GM12865 (cell line): ENCODE measurements at places on chromosomes 1 and 21.

GRCh38 chr1:27687906-27688305 is 15.9 kb upstream of the IFI6 start:
- no peak for DNase-seq

DNA sequence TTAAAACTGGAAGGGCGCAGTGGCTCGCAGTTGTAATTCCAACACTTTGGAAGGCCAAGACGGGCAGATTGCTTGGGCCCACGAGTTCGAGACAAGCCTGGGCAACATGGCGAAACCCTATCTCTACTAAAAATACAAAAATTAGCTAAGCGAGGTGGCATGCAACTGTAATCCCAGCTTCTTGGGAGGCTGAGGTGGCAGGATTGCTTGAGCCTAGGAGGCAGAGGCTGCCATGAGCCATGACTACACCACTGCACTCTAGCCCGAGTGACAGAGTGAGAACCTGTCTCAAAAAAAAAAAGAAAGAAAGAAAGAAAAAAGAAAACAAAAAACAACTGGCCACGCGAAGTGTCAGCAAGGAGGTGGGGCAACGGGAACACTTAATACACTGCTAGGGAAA is 6.3 kb downstream of the UBE2G2 start:
- DNase-seq, result no peak

DNA sequence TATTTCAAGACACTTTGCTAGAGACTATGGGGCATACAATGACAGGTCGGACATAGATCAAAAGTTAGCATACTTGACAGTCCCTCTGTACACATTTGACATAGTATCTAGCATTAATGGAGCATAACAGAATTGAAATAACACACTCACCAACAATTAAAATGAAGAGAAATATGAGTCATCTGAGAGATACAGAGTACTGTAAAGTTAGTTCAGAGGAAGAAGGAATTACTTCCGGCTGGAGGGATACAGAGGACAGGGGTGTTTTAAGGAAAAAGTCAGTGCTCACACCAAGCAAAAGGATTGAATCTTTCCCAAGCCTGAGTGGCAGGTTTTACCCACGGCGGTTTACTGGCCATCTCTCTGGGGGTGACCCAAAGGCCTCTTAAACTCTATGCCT is 2.4 kb downstream of the ZMYND12 start:
- no peak for DNase-seq

DNA sequence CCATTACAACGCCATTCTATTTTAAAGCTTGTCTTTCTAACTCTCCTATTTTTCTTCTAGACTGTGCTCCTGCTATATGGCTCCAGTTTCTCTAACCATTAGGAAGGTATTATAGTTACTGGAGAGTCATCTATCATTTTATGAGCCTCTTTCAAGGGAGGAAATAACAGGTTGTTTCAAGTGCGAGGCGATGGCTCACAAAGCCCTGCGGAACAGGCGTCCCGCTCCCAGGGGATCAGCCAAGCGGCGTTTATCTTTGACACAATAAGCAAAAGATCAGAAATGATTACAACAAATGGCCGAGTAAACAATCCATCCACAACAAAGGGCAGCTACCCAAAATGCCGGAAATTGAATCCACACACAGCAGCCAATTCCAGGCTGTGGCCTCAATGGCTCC is 249.5 kb upstream of the POU3F1 start:
- DNase-seq, result no peak

GRCh38 chr1:110174961-110175360 is 24.7 kb downstream of the SLC6A17 start:
- DNase-seq, result no peak

- no peak for DNase-seq
These were observed 64.2 kb upstream of the MRPS6 start for GRCh38 chr21:34009193-34009592.

DNA sequence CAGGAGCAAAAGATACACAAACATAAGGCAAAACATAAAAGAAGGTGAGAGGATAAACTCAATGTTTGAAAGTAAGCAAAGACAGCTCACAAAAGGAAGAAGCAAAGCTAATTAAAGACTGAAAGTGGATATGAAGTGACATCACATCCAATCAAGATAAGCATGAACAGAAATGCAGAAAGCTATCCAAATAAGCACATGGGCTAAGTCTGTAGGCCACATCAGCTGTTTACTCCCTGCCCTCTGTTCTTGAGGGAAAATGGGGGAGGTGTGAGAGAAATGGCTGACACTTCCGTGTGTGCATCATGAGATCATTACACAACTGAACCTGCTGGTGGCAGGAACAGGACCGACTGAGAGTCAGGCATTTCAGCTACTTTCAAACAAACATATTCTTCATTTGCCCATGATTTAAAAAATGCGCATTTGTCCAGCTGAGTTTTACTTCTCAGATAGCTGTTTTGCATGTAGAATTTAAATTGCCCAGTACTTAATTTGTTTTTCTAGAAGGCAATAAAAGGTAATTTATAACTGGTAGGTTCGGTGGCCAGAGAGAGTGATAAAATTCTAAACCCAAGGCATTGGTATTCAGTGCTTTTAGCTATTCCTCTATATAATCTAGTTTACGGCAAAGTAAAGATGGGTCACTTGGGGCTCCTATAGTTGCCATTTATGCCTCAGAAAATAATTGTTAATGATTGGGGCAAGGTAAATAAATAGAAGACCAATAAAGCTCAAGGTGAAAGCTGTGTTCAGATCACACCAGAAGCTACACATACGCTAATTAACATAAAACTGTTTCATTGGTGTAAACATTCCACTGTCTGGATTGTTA is 27.2 kb upstream of the MAN1A2 start:
- peak; percentile 25 for DNase-seq

DNA sequence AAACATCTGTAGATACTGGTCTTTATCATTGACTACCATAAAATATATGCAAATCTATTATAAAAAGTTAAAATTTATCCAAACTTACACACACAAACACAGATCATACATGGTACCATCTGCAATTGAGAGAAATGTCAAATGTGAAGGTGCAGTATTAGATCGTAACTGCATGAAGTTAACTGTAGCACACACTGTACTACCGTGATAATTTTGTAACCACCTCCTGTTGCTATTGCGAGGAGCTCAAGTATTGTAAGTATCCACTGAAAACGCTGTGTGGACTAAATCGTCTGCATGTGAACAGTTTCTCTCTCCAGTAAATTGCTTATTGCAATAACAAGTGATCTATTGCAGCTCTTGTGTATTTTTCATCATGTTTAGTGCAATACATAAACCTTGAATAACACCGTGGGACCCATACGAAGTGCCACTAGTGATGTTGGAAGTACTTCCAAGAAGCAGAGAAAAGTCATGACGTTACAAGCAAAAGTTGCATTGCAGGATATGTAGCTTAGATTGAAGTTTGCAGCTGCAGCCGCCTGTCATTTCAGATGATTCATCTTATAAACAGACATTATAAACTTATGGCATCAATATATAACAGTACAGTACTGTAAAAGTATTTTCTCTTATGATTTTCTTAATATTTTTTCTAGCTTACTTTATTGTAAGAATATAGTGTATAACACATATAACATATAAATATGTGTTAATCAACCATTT is 172.9 kb downstream of the SDCCAG8 start:
- no peak for DNase-seq

DNA sequence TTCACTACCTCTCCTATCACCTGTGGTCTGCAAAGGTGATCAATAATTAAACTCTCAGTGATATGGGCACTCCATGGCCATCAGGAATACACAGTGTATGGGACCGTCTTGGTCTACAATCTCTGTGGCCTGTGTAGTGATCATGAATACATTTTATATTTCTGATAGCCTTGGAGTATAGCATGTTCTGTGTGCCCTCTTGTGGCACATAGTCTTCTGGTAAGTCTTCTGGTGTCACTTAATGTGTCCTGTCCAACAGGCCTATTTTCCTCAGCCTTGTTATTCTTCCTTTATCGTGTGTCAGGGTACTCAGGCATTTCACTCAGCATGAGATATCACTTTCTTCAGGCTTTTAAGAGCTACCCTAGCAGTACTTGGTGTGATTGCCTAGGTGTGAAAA is 393.6 kb downstream of the AGBL4 start:
- DNase-seq, result no peak

- DNase-seq, result no peak
These were observed 37.5 kb upstream of the POU3F1 start for GRCh38 chr1:38084113-38084512.

- no peak for DNase-seq
These were observed 133.2 kb upstream of the KCNJ15 start for GRCh38 chr21:38123626-38124025.
